ENCODE measurements at places on chromosomes 7 and 10.

- no peak for DNase-seq
Measured at GRCh38 chr10:48487244-48487643, 117.6 kb downstream of the ARHGAP22 start.

DNA sequence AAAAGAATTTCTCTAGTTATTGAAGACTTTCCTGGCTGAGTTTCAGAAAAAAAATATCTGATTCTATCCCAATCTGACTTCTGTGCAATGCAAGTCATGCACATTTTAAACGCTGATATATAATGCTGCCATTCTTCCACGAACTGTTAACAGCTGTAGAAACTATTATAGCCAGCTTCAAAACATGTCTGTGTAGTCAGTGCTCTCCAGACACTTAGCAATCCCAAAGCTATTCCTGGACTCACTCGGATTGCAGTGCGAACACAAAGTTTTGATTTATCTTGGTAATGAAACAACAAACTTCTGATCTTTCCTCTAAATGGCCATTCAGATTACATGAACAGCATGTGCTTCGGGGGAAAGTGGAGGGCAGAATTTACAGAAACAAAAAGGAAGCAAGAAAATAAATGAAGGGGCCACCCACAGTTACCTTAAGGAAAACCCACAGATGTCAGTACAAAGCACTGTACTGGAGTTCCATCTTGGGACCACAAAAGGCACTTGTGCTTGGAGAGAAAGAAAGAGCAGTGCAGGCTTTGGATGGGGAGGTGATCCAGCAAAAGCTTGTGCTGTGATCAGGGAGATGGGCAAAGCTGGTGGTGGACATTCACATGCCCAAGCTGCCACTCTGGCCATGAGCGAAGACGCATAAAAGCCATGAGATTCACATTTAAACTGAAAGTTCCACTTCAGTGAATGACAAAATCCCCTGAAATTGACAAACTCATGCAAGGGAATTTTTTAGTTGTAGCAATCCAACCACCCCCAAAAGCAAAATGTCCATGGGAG, 32.1 kb upstream of the ADO start:
- DNase-seq, result no peak

- DNase-seq, result peak; percentile 49
Measured at GRCh38 chr7:102079140-102080018, 207.3 kb upstream of the SH2B2 start.

GRCh38 chr10:132458586-132459300, 61.7 kb downstream of the PWWP2B start:
- DNase-seq, result peak; percentile 78

DNA sequence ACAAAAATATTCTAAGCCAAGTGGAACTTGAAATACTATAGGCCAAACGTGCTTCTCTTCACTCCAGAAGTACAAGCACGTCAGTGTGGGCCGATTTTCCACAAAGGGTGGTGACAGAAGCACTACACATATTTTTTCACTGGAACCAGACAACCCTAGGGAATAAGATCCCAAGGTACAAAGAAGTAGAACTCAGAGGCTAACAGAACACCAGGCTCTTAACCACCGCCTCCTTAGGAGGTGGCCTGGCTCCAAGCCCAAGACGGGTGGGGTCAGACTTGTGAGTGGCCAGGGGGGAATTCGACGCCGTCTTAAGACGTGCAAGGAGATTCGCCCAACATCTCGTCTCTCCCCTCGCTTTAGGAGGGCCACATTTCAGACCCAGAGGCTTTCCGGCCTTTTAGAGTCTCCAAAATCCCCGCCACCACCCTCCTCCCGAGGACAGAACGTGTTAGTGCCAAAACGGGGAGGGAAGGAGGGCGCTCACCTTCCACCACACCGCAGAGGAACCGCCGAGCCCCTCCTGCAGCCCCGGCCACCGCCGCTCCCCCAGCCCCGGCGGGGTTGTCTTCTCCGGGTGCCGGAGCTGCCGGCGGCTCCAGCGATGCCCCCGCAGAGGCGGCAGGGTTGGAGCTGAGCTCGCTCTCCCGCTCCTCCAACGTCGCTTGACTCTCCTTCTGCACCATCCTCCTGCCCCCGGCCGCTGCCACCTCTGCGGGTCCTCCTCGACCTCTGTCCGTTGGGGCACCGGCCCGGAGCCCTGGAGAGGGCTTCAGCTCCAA, 716 bp downstream of the OGA start:
- peak; percentile 72 for DNase-seq

DNA sequence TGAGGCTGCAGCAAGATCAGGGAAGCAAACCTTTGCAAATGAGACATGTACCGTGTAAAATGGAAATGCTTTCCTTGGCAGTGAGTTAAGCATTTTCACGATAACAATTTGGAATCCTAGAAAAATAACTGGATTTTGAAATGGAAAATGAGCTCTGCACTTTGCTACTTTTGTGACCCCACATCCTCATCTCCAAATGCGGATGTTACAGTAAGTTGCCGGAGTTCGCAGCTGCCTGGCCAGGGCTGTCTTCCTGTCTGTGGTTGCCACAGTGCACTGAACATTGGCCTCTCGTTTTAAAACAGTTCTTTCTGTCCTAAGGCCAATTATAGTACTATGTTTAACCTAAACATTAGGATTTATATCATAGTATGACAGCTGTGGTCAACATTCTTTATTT, 136.2 kb upstream of the FZD8 start:
- no peak for DNase-seq
